M059J (cell line): ENCODE measurements at places on chromosomes 5 and 9.

- no peak for DNase-seq
Measured at GRCh38 chr5:40616781-40617180, 62.9 kb upstream of the PTGER4 start.

- peak; percentile 63 for DNase-seq
Measured at GRCh38 chr5:43073597-43074546, 33.8 kb upstream of the ANXA2R start.

DNA sequence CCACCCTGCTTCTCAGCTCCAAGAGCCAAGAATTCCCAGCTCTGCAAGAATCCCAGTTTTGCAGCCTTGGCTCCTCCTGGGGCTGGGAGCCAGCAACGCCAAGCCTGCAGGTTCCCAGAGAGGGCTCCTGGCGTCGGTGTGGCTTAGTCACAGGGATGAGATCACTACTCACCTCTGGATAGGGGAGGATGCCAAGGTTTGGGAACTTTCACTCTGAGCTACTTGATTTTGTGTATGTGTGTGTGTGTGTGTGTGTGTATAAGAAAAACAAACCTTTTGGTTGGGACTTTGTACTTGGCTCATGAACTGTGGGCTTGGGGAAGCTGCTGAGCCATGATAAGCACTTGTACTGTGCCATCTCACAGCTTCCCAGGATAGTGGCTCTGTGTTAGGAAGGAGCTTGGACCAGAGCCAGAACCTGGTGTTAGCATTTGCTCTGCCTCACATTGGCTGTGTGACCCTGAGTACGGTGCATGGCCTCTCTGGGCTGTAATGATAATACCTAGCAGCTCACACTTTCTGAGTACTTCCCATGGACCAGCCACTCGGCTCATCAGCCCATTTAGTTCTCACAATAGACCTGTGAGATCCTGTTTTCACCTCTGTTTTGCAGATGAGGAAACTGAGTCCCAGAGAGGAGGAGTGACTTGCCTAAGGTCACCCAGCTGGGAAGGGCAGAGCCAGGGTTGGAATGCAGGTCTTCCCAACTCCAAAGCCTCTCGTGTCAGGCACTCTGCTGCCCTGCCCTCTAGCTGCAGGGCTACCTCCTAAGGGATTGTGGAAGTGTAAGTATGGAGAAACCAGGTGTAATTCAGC, 41.4 kb upstream of the DAB2IP start:
- peak; percentile 92 for DNase-seq

DNA sequence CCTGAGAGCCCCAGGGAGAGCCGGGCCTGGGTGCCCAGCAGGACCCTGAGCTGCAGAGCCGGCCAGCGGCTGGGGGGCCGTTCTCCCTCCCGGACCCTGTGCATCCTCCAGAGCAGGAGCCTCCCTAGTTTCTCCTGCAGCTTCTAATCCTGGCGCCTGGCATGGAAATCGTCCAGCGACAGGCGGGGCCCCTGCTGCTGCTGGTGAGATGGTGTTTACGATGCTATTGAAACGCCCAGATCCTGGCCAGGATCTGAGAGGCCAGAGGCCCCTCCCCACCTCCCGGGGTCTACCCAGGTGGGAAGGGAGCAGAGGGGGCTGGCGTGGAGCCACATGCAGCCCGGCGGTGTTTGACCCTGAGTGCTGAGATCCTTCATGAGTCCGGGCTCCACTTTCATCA, 38.2 kb upstream of the CEP72 start:
- no peak for DNase-seq

DNA sequence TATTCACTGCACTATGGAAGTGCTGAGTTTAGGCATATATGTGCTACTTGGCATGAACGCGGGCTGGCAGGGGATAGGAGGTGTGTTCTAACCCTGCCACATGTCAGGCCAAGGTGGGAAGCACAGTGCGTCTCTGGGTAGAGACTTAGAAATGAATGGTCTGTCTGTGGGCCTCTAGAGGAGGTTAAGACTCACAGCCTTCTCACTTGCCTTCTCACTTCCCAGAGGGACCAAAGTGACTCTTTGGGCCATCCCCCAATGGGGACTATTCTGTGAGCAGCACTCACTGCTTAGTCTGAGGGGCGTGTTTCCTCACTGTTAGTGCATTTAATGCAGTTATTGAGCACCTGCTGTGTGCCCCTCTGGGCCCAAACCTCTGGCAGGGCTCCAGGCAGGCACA, 2.4 kb upstream of the PITX1 start:
- DNase-seq, result no peak

- peak; percentile 2 for DNase-seq
Measured at GRCh38 chr9:7656636-7657035, 142.9 kb downstream of the DMAC1 start.

- DNase-seq, result peak; percentile 56
Measured at GRCh38 chr5:34914671-34915138, 599 bp downstream of the RAD1 start.

GRCh38 chr9:97768746-97769145, 71.6 kb upstream of the XPA start:
- DNase-seq, result peak; percentile 60

DNA sequence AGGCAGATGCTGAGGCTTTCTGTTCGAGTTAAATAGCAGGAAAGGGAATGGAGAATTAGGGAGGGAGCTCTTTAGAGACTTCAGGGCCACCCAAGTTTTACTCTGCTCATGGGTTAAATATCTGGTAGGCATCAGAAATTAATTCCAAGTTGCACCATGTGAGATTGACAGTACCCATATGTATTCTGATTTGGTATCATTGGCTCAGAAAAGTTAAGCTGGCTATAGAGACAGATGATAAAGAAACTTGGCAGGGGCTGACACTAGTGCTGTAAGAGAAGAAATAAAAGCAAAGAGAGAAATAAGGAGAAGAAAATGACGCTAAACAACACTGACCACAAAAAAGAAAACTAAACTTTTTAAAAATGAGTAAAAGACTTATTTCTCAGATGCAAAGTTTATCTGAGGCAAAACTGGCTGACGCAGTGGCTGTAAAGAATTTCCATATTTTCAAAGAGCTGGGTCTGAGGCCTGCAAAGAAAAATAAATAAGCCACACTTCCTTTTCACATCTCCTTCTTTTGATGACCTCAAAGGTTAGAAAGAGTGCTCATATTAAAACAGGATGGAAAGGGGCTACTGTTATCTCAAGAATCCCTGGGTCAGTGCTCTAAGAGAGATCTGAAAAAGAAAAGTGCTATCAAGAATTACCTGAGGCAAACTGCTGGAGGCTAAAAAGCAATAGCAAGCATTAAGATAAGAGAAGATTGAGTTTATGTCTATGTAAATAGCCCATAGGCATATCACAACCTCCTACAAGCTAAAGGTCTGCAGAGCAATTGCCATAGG, 399.0 kb upstream of the MEF2C start:
- DNase-seq, result peak; percentile 67

GRCh38 chr5:80033513-80033912, 1.6 kb upstream of the THBS4 start:
- DNase-seq, result no peak

- DNase-seq, result no peak
Measured at GRCh38 chr5:178778919-178779318, 48.5 kb upstream of the ZNF354A start.

- no peak for DNase-seq
Measured at GRCh38 chr5:169426784-169427183, 125.8 kb upstream of the SLIT3 start.

GRCh38 chr5:165161204-165161603, 1655.8 kb downstream of the MAT2B start:
- no peak for DNase-seq

DNA sequence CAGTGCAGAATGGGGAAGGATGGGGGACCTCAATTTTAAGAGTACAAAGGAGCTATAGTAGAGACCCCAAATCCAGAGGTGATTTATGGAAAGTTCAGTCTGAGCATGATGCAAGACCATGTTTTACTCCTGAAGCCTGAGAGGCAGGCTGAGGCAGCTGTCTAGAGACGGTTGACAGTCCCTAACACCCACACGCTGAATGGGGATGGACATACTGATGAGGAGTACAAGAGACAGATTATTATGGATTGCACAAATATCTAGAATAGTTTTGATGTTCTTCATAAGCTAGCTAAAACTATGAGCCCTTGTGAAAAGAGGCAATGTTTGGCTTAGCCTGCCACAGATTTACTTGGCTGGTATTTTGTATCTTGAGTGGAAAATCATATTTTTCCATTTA, 64.5 kb downstream of the PRR16 start:
- DNase-seq, result no peak

DNA sequence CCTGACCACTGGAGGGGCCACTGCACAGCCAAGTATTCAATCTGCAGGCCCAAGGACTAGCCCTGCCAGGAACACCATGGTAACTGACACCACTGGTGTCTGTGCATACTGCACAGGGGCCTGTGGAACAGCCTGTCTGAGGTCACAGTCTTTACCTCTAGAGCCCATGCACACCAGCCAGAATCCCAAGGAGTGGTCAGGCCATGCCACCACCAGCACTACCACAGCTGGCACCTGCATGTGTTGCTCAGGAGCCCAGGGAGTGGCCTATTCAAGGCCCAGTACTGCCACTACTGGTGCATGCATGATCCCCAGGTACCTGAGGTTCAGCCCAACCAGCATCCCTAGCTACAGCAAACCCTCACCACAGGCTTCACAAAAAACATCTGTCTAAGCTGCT, 546.0 kb upstream of the RGMB start:
- DNase-seq, result no peak

GRCh38 chr9:99722877-99723276, 98.8 kb upstream of the NR4A3 start:
- no peak for DNase-seq

DNA sequence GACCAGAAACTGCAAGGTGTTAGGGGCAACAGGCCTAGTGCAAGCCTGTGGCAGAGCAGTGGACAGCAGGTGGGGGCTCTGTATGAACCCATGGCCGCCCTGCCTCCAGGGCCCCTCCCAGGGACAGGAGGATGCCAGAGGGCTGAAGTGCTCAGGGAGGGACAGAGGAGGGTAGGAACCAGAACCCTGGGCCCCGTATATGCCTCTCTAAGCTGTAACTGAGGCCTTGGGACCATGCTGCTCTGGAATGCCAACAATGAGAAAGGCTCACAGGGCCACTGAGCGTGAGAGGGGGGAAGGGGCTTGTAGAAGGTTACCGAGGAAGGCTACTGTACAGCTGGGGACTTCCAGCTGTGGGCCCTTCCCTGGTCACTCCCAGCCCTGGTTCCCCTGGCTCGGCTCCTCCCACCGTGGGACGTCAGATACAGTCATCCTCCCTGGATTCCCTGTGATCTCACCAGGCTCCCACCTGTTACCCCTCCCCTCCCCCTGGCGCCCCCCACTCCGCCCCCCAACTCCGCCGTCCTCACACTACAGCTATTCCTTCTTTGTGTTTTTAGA, 21.1 kb downstream of the AQP7 start:
- DNase-seq, result no peak

GRCh38 chr5:171783051-171783450, 2.6 kb upstream of the SMIM23 start:
- DNase-seq, result no peak

DNA sequence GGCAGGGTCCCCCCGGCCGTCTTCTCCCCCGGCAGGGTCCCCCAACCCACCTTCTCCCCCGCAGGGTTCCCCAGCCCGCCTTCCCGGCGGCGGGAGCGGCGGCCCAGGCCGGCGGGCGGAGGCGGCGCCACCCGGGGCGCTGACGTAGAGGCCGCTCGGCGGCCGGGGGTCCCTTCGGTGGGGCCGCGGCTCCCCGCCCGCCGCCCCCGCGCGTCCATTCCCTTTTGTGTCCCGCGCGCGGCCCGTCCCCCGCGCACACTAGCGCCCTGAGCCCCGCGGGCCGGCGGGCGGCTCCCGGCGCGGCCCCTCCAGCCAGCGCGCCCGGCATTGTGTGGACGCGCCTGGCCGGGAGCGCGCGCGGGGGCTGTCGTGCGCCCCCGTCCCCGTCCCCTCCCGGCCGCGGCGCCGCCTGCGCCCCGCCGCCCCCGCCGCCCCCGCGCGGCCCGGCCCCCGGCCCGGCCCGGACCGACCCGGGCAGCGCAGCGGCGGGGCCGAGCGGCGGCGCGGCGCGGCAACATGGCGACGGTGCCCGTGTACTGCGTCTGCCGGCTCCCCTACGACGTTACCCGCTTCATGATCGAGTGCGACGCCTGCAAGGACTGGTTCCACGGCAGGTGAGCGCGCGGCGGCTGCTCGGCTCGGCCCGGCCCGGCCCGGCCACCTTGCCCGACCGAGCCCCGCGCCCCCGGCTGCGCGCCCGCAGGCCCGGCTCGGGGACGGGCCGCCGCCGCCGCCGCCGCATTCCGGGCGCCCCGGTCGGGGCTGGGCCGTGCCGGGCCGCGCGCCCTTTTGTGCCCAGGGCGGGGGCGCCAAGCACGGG, at the start of gene PHF2:
Gene PHF2, plus strand, starts transcription at position 327 of the 820 bp plus-strand sequence. Its CDS starts 190 bp downstream, at position 517.
- DNase-seq, result peak; percentile 26

DNA sequence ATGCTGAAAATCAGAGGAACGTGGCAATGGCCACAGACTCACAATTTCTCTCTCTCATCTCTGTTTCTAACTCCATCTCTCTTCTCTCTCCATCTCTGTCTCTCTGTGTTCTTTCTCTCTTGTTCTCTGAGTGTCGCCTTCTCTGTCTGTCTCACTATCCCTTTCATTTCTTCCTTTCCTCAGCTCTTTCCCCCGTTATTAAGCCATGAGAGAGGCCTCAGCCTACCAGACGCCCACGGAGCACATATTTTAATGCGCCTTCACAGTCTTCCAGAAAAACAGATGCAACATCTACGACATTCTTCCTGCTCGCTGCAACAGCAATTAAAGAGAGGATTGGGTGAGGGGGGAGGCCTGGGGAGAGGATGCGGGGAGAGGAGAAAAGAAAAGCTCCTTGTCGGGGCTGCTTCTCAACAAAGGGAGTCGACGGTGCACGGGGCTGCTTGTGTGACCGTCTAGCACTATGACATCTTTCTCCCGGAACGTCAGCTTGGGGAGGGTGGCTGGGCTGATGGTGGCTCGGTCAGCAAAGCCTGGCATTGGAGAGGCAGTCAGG, 37.7 kb upstream of the NEURL1B start:
- DNase-seq, result no peak

DNA sequence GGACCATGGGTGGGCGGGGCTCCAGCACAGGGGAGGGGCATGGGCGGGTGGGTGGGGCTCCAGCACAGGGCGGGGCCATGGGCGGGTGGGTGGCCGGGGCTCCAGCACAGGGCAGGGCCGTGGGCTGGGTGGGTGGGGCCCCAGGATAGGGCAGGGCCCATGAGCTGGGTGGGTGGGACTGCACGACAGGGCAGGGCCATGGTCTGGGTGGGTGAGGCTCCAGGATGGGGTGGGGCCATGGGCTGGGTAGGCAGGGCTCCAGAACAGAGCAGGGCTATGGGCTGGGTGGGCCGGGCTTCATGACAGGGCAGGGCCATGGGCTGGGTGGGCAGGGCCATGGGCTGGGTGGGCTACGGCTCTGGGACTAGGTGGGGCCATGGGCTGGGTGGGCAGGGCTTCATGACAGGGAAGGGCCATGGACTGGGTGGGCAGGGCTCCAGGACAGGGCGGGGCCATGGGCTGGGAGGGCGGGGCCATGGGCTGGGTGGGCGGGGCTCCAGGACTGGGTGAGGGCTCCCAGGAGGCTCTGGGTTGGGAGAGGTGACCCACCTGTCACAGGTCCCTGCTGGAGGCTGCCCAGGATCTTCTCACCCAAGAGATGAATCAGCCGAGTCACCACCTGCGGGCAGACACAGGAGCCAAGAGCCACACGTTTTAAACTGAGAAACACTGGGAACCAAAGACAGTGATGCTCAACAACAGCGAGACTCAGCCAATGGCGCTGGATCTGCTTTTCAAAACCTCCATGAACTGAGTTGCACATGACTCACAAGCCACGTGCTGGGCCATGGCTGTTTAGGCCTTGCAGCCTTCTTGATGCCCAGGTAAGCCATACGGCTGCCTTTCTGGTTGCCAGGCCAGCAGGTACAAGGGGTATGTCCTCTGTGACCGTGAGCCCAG, 33.6 kb upstream of the NSMF start:
- DNase-seq, result peak; percentile 50

GRCh38 chr5:35364350-35364749, 134.1 kb upstream of the PRLR start:
- DNase-seq, result no peak

- no peak for DNase-seq
Measured at GRCh38 chr5:67857502-67857901, 358.1 kb upstream of the PIK3R1 start.
